HFFc6 (cell line): ENCODE measurements at places on chromosomes 7 and 10.

GRCh38 chr10:14667280-14667679, 107.4 kb downstream of the FAM107B start:
- DNase-seq: no peak

DNA sequence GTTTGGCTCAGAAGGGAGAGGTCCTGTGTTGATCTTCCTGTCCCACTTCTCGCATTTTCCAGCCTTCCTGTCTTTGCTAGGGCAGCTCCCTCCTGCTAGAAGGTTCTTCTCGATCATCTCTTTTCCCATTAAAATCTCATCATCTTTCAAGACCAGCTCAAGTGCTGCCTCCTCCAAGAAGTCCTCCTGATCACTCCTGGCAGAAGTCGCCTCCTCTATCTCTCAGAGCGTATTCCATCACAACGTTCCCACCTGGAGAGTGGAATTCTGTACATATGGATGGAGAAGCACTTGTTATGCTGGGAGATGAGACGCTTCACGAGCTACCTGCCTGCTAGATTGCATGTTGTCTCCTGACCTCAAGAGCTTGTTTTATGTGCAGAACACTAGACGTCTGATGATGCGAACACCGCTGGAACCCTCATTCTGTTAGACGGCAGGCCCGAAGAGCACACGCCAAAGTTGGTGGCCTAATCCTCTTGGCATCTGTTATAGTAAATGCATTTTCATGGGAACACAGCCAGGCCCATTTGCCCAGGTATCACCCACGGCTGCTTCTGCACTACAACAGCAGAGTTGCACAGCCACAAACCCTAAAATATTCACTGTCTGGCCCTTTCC, 68.0 kb upstream of the INSIG1 start:
- no peak for DNase-seq

DNA sequence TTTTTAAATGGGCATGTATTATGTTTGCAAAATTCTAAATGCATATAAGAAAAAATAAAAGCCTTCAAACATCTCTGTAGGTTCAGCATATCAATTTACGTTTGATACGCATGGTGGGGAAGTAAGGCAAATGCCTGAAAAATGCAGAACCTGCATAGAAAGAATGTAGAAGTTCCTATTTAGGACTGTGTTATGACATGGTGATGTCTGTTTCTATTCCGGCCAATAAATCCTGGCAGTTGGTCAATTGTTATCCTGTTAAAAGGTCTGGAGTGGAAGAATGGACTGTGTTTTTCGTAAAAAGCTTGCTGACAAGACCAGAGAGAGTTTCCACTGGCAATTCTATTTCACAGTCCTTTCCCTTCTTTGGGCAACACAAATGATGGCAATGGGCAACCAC, 49.6 kb upstream of the CAV2 start:
- no peak for DNase-seq

DNA sequence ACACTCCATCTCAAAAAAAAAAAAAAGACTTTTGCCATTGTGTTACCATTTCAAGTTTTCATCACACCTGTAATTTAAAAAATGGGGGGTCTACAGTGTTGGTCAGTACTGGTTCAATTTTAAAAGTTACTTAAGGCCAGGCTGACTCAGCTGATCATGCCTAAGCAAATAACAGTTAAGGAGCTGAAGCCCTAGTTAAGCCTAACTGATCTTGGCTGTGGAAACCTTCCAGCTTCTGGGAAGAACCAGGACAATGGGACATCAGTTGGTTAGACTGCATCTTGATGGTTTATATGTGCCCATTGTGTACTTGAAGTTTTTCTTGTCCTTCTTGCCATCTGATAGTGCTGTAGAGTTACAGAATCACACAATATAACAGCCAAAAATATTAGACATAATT, 26.7 kb downstream of the VCL start:
- DNase-seq: no peak

DNA sequence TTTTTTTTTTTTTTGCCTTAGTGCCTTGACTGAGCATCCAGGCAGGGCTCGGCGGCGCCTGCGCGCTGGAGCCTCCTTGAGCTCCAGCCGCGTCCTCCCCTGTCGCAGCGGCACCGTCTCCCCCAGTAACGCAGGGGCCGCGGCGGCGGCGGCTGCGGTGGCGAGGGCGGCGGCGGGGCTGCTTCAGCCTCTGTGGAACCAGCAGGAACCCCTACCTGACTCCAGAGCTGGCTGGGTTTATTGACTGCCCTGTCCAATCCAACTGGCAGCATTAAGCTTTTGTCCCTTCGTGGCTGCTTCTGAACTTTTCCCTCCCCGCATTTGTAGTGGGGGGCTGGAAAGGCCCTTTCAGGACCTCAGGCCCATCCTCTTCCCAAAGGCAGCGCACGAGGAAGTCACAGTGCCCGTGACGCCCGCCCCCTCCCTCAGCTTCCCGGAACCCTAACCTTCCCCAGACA, at the start of gene GPR85:
TSS of gene GPR85 (minus strand) at position 397 of the 458 bp plus-strand sequence. CDS start 2,106 bp downstream, outside the sequence.
- DNase-seq: peak; percentile 62

DNA sequence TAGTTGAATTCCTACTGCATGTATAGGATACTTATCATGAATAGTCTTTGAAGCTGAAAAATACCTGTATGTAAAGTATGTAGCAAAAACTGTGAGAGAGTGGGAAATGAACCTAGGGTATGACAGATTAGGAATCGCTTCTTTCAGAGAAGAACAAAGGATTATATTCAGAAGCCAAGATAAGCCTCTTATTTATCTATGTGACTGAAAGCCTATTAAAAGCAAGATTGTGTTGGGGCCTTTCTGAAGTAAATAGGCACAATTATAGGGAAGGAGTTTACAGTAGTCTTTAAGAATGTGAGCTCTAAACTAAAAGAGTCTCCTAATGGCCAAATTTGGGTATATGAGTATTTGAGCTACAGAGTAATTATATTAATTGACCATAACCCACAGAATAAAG, 102.1 kb downstream of the MTERF1 start:
- DNase-seq: no peak
